ENCODE measurements at places on chromosomes 16 and 17. TPM values are rescaled to one million over a fixed set of nuclear protein-coding genes. Genes with fewer than 3 reads are reported as not detected.

The SNAI3 gene
- 2.3 TPM for total RNA-seq

The OR4D1 gene
- total RNA-seq: 0.09 TPM

The METTL22 gene
- total RNA-seq: 39.0 TPM

DNA sequence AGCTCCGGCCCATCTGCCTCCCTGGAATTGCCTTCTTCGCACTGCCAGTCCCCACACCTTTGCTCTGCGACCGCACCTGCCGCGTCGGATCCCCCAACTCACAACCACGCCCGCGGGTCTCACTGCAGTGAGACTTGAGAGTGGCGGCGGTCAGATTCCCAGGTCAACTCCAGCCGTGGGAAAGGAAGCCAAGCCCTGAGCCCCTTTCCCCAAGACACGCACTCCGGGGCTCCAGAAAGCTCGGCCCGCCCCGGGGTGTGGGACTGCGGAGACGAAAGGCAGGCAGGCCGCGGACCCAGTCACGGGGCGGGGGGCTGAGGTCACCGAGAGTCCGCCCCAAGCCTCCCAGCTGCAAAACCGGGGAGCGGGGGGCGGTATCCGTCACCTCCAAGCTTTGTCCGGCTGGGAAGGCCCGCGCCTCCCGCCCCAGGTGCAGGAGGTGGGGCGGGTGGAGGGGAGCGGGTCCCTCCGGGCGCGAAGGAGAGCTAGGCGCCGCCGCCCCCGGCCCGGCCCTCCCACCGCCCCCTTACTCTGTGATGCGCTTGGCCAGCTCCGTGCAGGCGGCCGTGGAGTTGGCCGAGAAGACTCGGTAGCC lies 615 bp downstream of the PRPSAP1 start:
- H3K36me3 ChIP-seq: peaks cover 8% of the 10 kb centered on the region
- H3K4me1 ChIP-seq: peaks cover 18% of the 10 kb centered on the region
- H3K27ac ChIP-seq: peak overlapping the region; percentile 97
- H3K27me3 ChIP-seq: no peaks in the 10 kb centered on the region

DNA sequence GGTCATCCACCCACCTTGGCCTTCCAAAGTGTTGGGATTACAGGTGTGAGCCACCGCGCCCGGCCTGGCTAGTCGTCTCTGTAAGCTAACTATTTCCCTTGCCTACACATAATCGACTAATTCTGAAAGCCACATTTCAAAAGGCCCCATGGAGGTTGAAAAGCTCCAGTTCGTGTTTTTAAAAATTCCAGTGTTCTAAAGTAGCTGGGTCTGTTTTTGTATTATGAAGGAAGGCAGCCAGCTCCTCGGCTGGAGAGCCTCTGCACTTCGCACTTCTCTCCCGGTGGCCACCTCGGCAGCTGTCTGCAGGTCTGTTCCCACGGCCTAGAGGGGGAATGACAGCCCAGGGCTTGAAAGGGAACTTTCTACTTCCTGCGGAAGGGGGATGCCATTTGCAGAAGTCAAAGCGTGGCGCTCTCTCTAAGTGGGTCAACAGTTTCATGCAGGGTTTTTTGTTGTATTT lies 16.9 kb downstream of the HASPIN start:
- no peaks in the 10 kb centered on the region for H3K36me3 ChIP-seq
- peaks cover 35% of the 10 kb centered on the region for H3K4me1 ChIP-seq
- H3K27ac ChIP-seq: peak overlapping the region; percentile 82
- H3K4me3 ChIP-seq: no peak overlapping the region
- peaks cover 3% of the 10 kb centered on the region for H3K27me3 ChIP-seq
- DNase-seq: no peak

GRCh38 chr16:66278111-66278531 lies 88.4 kb upstream of the CDH5 start:
- H3K27ac ChIP-seq: no peak overlapping the region
- H3K4me1 ChIP-seq: no peaks in the 10 kb centered on the region
- no peak overlapping the region for H3K4me3 ChIP-seq
- DNase-seq: no peak
- H3K27me3 ChIP-seq: peaks cover 13% of the 10 kb centered on the region

GRCh38 chr17:7496470-7497183 lies 12.5 kb downstream of the POLR2A start:
- DNase-seq: no peak
- H3K27ac ChIP-seq: no peak overlapping the region
- no peaks in the 10 kb centered on the region for H3K27me3 ChIP-seq
- H3K36me3 ChIP-seq: peaks cover 84% of the 10 kb centered on the region
- no peak overlapping the region for H3K4me3 ChIP-seq

- H3K4me1 ChIP-seq: peaks cover 2% of the 10 kb centered on the region
- H3K27ac ChIP-seq: no peak overlapping the region
- H3K27me3 ChIP-seq: no peaks in the 10 kb centered on the region
- peaks cover 4% of the 10 kb centered on the region for H3K36me3 ChIP-seq
- no peak overlapping the region for H3K4me3 ChIP-seq
Measured at GRCh38 chr16:53121043-53121620, 66.3 kb downstream of the CHD9 start.

- H3K4me1 ChIP-seq: no peaks in the 10 kb centered on the region
- no peak overlapping the region for H3K4me3 ChIP-seq
- H3K27ac ChIP-seq: no peak overlapping the region
- H3K27me3 ChIP-seq: peaks cover 9% of the 10 kb centered on the region
Measured at GRCh38 chr17:58572846-58573245, 58.4 kb upstream of the MTMR4 start.

GRCh38 chr16:89269805-89270665 lies 52.5 kb downstream of the ZNF778 start:
- no peak overlapping the region for H3K27ac ChIP-seq
- H3K36me3 ChIP-seq: peaks cover 48% of the 10 kb centered on the region
- no peaks in the 10 kb centered on the region for H3K27me3 ChIP-seq
- H3K4me1 ChIP-seq: no peaks in the 10 kb centered on the region

- H3K27me3 ChIP-seq: peaks cover 3% of the 10 kb centered on the region
- DNase-seq: no peak
- no peak overlapping the region for H3K4me3 ChIP-seq
- H3K4me1 ChIP-seq: no peaks in the 10 kb centered on the region
- H3K36me3 ChIP-seq: no peaks in the 10 kb centered on the region
- H3K27ac ChIP-seq: no peak overlapping the region
Measured at GRCh38 chr17:55668312-55668920, 54.2 kb downstream of the TMEM100 start.

DNA sequence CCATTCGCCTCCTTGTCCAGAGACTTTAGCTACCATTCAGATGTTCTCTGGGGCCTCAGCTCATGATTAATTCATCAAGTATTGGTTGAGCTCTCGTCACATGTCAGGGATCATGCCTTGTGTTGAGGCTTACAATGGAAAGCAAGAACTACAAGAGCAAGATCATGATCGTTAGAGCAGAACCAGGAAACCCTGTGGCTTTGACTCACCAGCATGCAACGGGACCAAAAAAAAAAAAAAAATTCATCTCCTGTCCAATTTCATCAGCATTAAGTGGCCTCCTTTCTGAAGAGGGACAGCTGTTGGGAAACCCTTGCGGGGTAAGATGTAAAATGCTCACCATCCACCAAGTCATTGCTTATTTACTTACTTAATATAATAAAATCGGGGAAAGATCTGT lies 12.1 kb upstream of the USP10 start:
- no peak overlapping the region for H3K27ac ChIP-seq
- H3K27me3 ChIP-seq: peaks cover 18% of the 10 kb centered on the region
- peaks cover 14% of the 10 kb centered on the region for H3K4me1 ChIP-seq
- no peaks in the 10 kb centered on the region for H3K36me3 ChIP-seq

GRCh38 chr17:75822119-75822799 lies 21.9 kb downstream of the UNC13D start:
- H3K4me1 ChIP-seq: peaks cover 6% of the 10 kb centered on the region
- H3K36me3 ChIP-seq: peaks cover 49% of the 10 kb centered on the region
- no peak for DNase-seq
- H3K27me3 ChIP-seq: no peaks in the 10 kb centered on the region
- H3K4me3 ChIP-seq: no peak overlapping the region

The ZPBP2 gene
- not detected for total RNA-seq

- peaks cover 34% of the 10 kb centered on the region for H3K4me1 ChIP-seq
- no peak for DNase-seq
- no peaks in the 10 kb centered on the region for H3K36me3 ChIP-seq
- no peak overlapping the region for H3K4me3 ChIP-seq
- no peak overlapping the region for H3K27ac ChIP-seq
Measured at GRCh38 chr17:50423553-50424159, 2.4 kb upstream of the ACSF2 start.

Measured in activated T-helper 2 cell treated with anti-CD3 and anti-CD28 coated beads, Interferon-gamma antibody, Interleukin-2, Interleukin-4, amounts not matched to agents 10 μg/mL and 5 μg/mL and 100 μg/mL, durations not matched to agents 14 hours and 24 hours and 36 hours (primary cell).